ENCODE measurements at places on chromosomes 4 and X. TPM values are rescaled to one million over a fixed set of nuclear protein-coding genes. Genes with fewer than 3 reads are reported as not detected.

- DNase-seq = no peak
Observed at GRCh38 chr4:7432531-7433375, 2.0 kb downstream of the PSAPL1 start.

- no peak for DNase-seq
Observed at GRCh38 chr4:83013420-83013867, 2.8 kb upstream of the LIN54 start.

DNA sequence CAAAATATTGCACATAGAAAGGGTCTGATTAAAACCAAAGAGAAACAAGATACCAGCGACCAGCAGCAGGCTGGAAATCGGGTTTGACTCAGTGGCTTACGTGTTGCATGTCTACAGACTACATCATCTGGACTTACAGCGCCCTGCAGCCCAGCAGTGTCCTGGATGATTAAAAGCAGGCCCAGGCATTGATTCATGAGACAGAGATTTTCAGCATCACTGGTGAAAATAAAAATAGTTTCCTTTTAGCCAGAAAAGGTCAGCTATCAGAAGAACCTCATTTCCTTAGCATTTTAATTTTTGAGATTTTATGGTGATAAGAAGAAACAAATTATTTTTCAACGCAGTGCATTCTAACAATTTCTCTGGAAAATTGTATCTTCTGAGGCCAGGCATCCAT is 190.6 kb downstream of the PTTG2 start:
- DNase-seq = no peak

DNA sequence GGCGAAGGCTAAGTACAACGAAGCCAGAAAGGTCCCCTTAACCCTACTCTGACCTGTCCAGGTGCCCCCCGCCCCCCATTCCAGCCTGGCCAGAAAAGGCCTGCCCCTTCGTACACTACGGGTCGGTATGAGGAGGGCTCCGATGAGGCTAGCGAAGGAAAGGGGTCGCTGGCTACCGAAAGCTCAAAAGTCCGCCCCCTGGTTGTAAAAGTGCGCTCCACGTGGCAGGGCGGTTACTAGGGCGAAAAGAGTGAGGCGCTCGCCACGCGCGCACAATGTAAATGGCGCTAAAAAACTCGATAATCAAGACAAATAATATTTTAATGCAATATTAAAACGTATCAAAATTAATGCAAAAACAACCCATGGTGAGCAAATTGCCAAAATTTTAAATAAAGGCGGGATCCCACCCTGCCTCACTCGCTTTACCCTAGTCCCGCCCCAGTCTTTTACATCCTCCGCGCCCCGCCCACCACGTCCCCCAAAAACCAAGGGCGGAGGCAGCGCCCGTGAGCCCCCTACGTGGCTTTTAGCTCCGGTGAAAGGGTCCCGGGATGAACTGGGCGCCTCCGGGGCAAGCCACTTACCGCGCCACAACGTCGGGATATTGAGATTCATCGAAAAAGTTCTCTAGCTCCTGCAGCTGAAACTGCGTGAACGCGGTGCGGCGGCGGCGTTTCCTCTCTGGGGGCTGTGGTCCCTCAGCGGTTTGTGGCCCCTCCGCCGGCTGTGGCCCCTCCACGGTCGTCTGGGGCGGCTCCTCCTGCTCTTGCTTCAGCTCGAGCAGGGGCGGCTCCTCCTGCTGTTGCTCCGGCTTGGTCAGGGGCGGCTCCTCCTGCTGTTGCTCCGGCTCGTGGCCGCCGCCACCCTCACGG is 929 bp downstream of the ESX1 start:
- no peak for DNase-seq

The SLC49A3 gene
- polyA plus RNA-seq = 4.6 TPM
